Tongue (tissue), 3 donors: ENCODE measurements at places on chromosomes 2 and 18. TPM values are rescaled to one million over a fixed set of nuclear protein-coding genes. Genes with fewer than 3 reads are reported as not detected.

AMER3 gene
- not detected for total RNA-seq

LYPD6B gene
- 1.7 TPM for total RNA-seq

MC4R gene
- 0.21 TPM for total RNA-seq

- DNase-seq = peak; percentile 52
Observed at GRCh38 chr18:5456577-5457461, 87.0 kb downstream of the EPB41L3 start.

DNA sequence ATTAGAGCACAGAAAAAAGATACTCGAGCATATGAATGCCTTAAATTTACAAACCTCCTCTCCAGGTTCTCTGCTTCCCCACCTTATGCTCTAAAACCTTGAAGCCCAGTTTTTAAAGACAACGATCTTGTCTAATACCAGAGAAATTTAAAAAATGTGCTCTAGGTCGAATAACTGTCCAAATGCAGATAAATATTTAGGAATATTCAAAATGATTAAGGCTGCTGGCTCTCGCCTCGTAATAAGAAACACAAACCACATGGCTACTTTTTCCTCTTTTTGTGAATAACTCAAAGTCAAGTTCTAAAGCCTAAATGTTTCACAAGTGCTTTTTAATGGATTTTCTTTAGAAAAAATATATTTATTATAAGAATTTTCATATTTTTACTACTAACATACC is 101.3 kb downstream of the SATB2 start:
- no peak for DNase-seq

DNA sequence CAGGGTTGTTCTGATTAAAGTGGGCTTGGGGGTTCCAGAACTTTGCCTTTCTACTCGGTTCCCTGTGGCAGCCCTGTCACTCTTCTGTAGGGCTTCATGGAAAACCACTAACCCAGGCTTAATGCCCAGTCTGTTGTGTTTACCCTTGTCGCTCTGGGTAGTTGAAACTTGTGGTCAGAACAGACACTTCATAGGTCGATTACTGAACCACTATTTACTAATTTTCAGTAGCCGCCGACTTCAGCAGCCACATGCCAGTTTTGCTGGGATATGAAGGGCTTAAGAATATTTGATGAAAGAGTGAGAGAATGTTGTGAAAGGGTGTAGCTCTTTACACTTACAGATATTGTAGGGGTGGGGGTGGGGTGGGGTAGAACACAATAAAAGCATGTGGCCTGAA is 362.3 kb downstream of the RND3 start:
- no peak for DNase-seq

DNA sequence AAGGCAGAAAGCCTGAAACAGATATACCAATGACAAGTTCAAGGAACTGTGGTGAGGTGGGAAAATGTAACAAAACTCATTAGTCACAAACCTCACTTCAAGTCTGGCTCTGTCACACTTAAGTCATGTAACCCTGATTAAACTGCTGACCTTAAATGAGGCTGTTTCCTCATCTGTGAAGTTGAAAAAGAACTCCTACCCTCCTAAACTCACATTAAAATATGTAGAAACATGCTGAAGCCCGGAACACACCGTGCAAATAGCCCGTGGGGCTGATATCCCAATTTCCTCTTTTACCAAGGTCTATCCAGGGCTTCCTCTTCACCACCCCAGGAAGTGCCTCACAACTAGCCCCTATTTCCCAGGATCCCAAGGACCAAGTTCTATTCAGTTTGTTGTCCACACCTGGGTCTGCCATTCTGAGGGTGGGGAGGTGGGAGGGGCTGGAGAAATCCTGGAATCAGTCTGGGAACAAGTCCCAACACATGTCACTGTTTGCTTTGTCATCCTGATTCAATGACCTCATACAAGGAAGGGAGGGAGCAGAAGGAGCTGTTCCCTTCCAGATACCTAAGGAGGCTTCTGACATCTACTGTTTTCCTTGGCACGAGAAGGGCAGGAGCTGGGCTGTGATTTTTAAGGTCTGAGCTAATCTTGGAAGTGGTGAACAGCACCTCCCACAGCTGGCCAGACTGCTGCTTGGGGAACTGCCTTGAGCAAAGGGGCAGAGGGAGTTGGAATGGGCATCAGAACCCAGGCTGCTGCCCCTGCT is 42.3 kb downstream of the SLC4A1AP start:
- DNase-seq = peak; percentile 78

DNA sequence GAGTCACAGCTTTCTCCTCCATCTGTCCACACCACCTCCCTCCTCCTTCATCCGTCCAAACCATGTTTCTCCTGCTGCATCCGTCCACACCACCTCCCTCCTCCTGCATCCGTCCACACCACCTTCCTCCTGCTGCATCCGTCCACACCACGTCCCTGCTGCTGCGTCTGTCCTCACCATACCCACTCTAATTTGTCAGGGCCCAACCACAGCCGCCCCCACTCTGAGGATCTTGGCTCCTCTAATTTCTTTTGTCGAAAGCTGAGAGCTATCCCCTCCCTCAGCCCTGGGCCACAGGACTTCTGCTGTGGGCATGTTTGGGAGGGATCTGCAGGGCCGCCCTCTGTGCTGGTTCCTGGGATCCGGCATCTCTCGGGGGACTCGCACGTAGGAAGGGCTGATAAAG is 67.4 kb downstream of the TPO start:
- no peak for DNase-seq

DNA sequence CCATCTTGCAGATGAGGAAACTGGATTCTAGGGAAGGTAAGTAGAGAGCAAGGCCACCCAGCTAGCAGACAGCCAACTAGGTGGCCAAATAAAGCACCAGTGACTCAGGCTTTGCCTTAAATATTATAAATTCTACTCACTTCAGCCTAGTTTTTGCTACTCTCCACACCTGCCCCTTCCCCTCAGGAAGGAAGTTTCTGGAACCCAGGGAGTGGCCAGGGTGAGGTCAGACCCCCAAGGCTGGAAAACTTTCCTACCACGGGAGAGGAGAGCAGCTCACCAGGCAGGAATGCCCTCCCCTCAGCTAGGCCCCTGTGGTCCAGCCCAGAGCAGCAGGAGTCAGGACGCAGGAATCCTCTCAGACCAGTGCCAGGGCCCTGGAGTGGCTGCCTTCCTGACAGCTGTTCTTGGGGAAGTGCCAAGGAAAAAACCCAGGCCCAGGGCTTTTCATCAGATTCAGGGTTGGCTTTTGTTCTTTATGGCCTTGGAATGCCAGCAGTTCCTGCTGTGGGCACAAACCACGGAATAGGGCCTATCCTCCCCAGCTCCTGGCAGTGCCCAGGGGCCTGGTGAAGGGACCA is 5.1 kb upstream of the PAX8 start:
- DNase-seq = peak; percentile 82

GRCh38 chr2:219350710-219351221 is 18.2 kb upstream of the RESP18 start:
- no peak for DNase-seq

DNA sequence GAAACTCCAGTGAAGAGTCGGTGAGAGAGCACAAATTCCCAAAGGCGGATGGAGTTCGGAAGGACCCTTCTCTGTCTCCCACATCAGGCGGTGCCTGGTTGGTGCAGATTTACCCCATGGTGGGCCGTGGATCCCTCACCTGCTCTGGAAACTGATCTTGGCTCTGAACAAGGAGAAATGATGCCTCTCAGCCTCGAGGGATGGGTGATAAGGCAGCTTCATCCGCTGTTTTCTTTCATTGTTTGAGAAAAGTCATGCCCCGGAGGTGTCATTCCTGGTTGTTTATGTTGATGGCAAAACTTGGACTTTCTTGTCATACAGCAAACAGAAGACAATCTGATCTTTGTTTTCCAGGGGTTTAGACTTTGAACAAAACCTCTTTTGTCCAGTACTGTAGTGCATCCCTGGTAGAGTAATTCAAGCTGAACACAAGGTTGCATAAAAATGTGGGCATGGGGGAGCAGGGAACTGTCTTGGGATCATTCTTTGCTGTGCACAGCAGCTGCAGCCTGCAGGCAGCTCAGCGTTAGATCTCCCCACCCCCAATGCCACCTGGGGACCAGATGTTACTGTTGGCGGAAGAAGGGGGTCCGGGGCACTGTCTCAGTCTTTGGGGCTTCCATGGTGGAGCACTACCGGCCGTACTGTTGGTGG is 81.3 kb downstream of the NFATC1 start:
- peak; percentile 51 for DNase-seq
